ENCODE measurements at places on chromosomes 7 and 10. TPM values are rescaled to one million over a fixed set of nuclear protein-coding genes. Genes with fewer than 3 reads are reported as not detected.

Gene PWWP2B
- 17.1 TPM for total RNA-seq

Gene C10orf90
- not detected for total RNA-seq

Gene KIF20B
- 56.4 TPM for total RNA-seq

Gene ZNF316
- 43.7 TPM for total RNA-seq

Gene SLC16A9
- total RNA-seq = 0.09 TPM

Gene PRRT4
- total RNA-seq = 0.30 TPM

Gene PRKG1
- total RNA-seq = not detected

Gene IMMP2L
- total RNA-seq = 10.2 TPM

Gene GRID2IP
- total RNA-seq = 0.53 TPM

Gene STEAP2
- not detected for total RNA-seq

GRCh38 chr7:132072873-132073272, 503.4 kb downstream of the PLXNA4 start:
- no peak overlapping the region for H3K27ac ChIP-seq
- no peak for DNase-seq
- H3K36me3 ChIP-seq = no peaks in the 10 kb centered on the region
- H3K27me3 ChIP-seq = peaks cover 9% of the 10 kb centered on the region
- H3K4me1 ChIP-seq = no peaks in the 10 kb centered on the region

DNA sequence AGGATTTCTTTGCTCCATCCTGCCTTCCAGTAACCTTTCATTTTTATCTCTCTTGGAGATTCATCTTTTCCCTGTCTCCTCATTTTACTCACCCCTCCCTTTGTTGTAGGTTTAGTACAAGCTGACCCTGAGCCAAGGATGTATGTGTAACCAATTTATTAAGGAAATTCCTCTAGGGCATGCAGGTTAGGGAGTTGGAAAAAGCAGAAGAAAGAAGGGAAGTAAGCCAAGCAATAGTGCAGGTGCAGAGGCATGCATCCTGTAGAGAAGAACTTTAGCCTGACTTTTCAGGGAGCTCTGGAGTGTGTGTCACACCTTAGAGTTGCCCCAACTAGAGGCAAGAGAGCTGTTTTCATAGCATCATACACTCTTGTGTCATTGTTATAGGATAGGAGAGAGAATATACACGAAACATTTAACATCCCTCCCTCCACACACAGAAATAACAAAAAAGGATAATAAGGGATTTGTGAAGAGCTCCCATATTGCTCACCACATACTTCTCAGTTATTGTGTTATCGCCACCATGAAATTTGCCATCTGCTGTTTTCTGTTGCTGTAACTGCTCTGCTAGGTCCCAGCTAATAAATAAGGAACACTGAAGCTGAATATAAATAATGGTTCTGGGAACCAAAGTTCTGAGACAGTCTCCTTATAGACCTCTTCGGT, 21.8 kb upstream of the SEMA3C start:
- H3K4me1 ChIP-seq = no peaks in the 10 kb centered on the region
- no peak overlapping the region for H3K27ac ChIP-seq
- no peak overlapping the region for H3K4me3 ChIP-seq

DNA sequence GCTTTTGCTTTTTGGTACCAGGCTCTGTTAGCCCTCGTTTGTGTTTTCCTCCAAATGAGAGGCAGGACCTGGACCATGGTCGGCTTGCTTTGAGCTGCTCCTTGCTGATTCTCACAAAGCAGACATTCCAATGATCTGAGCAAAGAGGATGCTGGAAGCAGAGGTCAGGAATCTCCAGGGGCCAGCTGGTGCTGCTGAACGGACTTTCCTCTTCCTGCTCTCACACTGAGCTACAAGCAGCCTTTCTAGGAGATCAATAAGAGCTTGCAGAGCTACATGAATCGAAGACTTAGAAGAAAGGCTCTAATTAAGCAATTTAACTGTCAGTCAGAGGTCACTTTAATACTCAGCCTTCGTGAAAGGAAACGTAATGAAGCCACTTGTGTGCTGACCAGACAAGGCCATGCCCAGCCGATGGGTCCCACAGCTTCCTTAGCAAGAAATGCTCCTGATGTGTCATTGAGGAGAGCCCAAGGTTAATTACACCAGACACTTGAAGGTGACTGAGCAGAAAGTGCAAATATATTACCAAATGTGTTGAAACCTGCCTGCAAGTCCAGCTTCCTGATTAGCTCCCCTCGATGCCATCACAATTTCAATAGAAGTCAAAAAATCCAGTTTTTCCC, 151.3 kb upstream of the RSU1 start:
- H3K27ac ChIP-seq = no peak overlapping the region
- no peaks in the 10 kb centered on the region for H3K27me3 ChIP-seq
- no peak for DNase-seq
- H3K4me1 ChIP-seq = peaks cover 11% of the 10 kb centered on the region
- H3K4me3 ChIP-seq = no peak overlapping the region

- no peaks in the 10 kb centered on the region for H3K36me3 ChIP-seq
- H3K27ac ChIP-seq = no peak overlapping the region
- H3K4me3 ChIP-seq = no peak overlapping the region
- no peaks in the 10 kb centered on the region for H3K4me1 ChIP-seq
Measured at GRCh38 chr7:111672901-111673300, 110.6 kb upstream of the IMMP2L start.

DNA sequence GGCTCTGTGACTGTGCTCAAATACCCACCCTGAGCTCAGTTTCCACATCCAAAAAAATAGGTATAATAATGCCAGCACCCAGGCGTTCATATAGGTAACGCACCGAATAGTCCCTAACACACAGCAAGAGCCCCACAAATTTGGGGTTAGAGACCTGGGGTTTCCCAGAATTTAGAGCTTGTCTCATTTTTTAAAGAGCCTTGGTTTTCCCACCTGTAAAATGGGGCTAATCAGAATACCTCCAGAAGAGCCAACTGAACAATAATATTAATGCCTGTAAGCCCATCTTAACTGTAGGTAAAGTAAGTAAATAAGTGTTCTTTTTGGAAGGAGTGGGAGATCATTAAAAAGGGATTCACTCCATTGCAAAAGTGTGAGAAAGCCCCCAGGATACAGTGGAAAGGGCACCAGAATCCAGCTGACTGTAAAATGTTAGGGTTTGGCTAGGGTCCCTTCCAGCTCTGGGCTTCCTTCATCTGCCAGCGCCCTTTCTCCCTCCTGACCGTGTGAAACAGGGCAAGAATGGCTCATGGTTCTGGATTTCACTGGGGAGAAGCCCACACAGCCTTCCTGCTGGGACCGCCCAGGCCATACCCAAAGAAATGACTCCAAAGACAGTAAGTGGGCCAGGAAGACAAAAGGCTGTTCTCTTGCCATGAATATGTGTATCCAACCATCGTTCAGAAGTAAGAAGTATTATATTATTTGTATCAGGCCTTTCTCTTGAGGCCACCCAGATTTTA, 2.1 kb downstream of the MTURN start:
- peak overlapping the region; percentile 10 for H3K4me3 ChIP-seq
- peaks cover 7% of the 10 kb centered on the region for H3K4me1 ChIP-seq
- H3K27me3 ChIP-seq = peaks cover 26% of the 10 kb centered on the region
- H3K27ac ChIP-seq = no peak overlapping the region
- no peak for DNase-seq
- H3K36me3 ChIP-seq = no peaks in the 10 kb centered on the region

- H3K27me3 ChIP-seq = no peaks in the 10 kb centered on the region
- H3K27ac ChIP-seq = no peak overlapping the region
- H3K4me3 ChIP-seq = no peak overlapping the region
- no peak for DNase-seq
Measured at GRCh38 chr7:132966754-132967469, 115.0 kb downstream of the CHCHD3 start.

DNA sequence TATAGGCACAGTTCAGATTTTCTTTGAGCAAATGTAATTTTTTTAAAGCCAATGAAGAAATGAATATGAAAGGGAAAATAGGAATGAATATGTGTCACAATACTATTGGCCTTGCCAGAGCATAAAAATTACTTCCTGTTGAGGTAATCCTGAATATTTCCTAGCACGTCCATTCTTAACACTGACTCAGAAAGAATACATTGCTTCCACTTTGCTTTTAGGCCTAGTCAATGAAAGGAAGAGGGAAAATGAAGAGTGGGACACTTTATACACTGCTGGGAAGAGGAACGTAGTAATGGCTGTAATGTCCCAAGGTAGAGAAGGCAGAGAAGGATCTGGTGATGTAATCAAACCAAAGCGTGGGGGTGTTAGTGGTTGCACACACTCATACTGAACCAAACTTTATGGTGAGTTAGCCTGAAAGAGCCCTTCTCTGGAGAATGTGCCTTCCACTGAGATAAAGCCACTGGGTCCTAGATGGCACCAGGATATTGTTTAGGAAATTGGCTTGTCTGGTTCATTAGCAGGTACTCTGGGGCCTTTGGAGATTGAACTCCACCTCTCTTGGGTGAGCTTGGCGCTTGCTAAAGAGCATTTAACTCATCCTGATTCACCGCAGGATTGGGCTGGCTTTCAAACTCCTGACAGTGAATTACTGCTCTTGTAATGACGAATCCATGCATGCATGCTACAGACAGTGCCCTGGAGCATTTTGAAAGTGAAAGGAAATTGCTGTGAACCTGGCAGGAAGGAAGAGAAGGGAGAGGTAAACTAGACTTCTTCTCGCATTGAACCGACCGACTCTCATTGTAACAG, 254.9 kb downstream of the KIAA1217 start:
- peaks cover 5% of the 10 kb centered on the region for H3K27me3 ChIP-seq
- H3K36me3 ChIP-seq = no peaks in the 10 kb centered on the region
- peaks cover 21% of the 10 kb centered on the region for H3K4me1 ChIP-seq
- H3K27ac ChIP-seq = peak overlapping the region; percentile 73
- DNase-seq = no peak
- peak overlapping the region; percentile 16 for H3K4me3 ChIP-seq

DNA sequence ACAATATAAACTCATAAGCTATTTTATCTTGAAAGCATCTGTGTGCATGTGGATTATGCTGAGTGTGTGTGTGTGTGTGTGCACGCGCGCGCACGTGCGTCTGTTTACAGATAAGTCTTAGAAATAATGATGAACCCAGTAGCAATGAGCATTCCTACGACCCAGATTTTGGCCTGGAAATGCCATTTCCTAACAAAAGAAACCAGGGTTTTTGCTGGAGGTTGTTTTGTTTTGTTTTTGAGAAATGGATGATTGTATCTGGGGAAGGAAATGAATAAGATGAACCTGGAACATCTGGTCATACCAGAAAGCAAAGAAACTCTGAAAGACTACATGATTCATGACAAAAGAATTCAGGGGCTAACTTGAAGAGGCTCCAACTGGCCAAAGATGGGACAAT, 22.1 kb upstream of the LMOD2 start:
- DNase-seq = no peak
- no peaks in the 10 kb centered on the region for H3K4me1 ChIP-seq
- no peak overlapping the region for H3K4me3 ChIP-seq
- H3K27me3 ChIP-seq = peaks cover 17% of the 10 kb centered on the region
- H3K36me3 ChIP-seq = no peaks in the 10 kb centered on the region

GRCh38 chr10:60778971-60779796, 906 bp downstream of the CDK1 start:
- H3K4me1 ChIP-seq = peaks cover 29% of the 10 kb centered on the region
- H3K27ac ChIP-seq = peak overlapping the region; percentile 99
- H3K36me3 ChIP-seq = peaks cover 24% of the 10 kb centered on the region
- H3K4me3 ChIP-seq = peak overlapping the region; percentile 99
- DNase-seq = no peak

DNA sequence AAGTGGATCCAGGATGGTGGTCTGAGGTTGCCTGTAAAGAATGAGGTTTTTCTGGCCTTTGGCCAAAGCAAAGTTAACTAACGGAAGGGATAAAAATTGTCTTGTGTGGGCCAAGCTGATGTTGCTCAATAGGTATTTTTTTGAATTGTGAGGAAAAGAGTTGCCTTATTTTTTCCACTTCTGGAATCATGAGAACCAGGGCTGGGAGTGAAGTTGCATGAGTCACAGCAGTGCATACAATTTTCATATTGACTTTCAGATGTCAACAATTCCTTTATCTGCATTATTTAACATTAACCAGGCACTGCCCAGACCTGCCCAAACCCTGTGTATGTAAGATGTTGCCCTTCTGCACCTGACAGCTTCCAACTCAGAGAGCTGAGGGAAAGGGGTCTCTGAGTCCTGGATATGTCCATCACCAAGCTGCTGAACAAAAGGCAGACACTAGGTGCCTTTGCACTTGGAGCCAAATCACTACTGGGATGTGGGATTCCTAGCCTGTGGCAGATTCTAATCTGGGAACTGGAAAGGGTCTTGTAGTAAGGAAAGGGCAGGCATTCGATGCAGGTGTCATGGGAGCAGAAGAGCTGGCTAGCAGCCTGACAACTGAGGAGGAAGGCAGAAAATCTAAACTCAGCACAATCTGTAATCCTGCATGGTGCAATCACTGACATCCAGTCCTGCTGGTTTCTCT, 52.3 kb upstream of the SLC35B4 start:
- H3K4me1 ChIP-seq = no peaks in the 10 kb centered on the region
- no peak overlapping the region for H3K4me3 ChIP-seq
- H3K27ac ChIP-seq = no peak overlapping the region
- DNase-seq = no peak
- H3K36me3 ChIP-seq = no peaks in the 10 kb centered on the region
